ENCODE measurements at places on chromosomes 11 and 22.

DNA sequence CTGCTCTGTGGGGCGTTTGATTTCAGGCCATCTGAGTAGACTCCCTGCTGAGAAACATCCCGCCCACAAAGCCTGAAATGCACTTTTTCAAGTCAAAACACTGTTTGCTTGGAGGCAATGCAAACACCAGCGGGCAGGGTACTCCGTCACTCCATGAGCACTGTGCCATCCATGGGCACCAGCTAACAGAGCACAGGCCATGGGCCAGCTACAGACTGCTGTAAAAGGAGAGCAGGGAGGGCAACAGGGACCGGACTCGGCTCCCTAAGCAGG is 16.6 kb upstream of the EFCAB6 start:
- no peak for DNase-seq

GRCh38 chr11:70462818-70463477 is 64.6 kb downstream of the CTTN start:
- no peak for DNase-seq

DNA sequence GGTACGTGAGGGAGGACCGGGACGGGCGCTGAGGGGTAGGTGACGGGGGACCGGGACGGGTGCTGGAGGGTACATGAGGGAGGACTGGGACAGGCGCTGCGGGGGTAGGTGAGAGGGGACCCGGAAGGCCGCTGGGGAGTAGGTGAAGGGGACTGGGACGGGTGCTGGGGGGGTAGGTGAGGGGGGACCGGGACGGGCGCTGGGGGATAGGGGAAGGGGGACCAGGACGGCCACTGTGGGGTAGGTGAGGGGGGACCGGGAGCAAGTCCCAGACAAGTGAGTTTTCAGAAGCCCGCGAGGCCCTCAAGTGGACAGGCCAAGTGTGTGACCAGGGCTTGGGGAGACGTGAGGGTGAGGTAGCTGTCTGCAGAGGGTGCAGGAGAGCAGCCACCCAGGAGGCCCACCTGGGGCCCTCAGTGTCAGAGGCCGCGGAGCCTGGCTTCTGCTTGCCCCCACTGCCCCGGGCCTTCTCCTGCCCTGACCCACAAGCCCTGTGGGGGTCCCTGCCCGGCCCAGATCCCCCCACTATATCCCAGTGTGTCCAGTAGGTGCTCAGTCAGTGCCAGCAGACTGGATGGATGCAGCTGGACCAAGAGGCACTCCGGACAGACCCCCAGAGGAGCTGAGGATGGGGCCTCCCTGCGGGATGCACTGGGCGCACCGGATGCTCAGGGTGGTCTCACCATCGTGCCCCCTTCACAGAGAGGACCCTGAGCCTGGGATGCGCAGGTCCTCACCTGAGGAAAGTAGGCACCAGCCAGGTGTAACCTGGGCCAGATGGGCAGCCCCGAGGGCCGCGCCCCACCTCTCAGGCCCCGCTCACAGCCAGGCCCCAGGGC is 44.2 kb upstream of the TH start:
- DNase-seq = no peak

DNA sequence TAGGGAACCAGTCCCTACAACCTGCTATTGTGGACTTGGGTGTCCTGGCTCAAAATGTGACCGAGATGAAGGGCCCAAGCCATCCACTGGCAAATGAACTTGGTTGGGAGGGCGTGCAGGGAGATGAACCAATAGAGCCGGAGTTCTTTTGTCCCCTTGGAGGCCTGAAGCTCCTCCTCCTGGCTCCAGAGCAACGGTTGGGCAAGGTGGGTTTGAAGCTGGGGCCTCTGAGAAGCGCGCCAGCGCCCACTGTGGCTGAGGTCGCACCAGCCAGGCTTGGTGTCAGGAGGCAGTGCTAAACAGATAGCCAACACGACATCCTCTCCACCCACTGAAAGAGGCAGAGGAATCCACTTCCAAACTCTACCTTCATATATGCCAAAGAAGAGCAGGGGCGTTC is 36.0 kb upstream of the PACSIN2 start:
- DNase-seq = no peak

- DNase-seq = no peak
These were observed 52.2 kb downstream of the GAB2 start for GRCh38 chr11:78365381-78365792.

- no peak for DNase-seq
These were observed 27.4 kb upstream of the LINC01488 start for GRCh38 chr11:69454018-69454417.

- DNase-seq = peak; percentile 69
These were observed at the start of gene VWA5A for GRCh38 chr11:124114942-124115781. Gene VWA5A, plus strand, starts transcription at chr11:124115450. Its CDS starts 2,062 bp downstream, at chr11:124117512.

- no peak for DNase-seq
These were observed 1.3 kb downstream of the DDB1 start for GRCh38 chr11:61331651-61332050.

DNA sequence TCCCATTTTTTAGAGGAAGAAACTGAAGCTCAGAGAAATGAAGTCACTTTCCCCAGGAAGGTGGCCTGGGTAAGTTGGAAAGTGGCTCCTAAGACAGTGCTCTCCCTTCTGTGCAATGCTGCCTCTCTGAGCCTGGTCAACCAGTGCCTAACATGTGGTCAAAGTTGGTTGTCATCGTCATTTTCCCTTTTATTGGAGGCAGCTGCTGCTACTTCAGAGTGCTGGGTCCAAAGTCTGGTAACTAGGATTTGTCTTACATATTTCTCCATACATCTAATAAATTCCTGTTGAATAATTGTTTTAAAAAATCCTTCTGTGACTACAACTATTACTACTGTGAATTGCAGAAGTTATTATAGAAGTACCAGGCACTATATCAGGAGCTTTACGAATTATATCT is 48.1 kb downstream of the TECTA start:
- DNase-seq = no peak

DNA sequence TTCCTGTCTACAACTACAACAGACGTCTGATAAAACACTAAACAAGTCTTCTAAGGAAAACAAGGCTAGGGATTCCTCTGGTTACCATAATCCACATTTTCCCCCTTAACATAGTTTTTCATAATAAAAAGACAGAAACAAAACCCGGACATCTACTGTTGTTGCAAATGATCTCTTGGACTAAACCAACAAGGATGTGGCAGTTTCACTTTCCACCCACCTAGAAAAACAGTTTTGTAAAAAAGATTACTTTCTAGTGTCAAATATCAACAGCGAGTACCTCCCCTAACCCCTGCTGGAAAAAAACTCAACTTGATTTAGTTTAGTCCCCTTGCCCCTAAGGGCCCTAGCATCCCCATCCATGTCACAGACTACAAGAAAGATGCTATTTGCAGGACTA is 5.4 kb downstream of the GNG3 start:
- DNase-seq = no peak

DNA sequence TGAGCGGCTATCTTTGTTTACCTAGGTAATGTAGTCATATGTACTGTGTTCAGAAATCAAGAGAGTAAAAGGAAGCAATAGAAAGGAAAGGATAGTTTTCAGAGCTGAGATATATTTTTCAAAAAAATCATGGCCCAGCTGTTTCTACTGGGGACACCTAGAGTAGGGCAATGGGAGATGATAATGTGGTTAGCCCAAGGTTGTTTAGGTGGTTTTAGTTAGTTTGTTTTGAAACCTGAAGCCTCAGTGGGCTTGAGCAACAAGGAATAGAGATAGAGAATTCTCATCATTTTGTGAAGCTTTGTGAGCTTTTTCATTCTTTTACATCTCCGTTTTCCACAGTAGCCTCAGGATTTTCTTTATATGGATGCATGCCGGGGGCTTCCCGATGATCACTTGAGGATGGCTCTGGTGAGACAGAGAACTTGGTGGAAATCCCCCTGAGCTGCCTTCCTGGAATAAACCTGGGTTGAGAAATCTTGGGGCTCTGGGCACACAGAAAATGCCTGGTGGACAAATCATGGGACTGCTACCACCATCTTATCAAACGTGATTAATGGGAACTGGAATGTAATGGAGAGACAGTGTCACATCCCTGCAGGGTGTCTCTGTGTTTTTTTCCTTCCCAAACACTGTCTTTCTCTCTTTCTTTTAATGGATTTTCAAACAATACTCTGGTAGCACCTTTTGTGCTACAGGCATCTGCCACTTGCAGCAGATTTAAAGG is 49.0 kb downstream of the ARHGAP42 start:
- DNase-seq = no peak

DNA sequence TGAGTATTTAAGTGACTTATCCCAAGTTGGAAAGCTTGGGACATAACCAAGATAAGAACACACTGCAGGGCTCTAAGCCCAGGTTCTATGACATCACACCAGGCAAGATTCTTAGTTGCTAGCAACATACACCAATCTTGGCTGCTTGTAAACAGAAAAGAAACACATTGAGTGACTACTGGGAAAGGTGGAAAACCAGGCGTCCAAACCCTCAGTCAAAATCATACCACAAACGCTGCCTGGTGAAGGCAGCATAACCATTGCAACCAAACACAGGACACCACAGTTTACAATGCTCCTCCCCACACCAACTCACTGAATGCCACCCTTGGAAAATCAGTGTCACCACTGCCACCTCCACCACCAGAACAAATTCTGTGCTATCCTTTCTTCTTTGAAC is 379.9 kb downstream of the TTC28 start:
- DNase-seq = no peak

- no peak for DNase-seq
These were observed 10.4 kb upstream of the OR10V1 start for GRCh38 chr11:59724066-59724465.

DNA sequence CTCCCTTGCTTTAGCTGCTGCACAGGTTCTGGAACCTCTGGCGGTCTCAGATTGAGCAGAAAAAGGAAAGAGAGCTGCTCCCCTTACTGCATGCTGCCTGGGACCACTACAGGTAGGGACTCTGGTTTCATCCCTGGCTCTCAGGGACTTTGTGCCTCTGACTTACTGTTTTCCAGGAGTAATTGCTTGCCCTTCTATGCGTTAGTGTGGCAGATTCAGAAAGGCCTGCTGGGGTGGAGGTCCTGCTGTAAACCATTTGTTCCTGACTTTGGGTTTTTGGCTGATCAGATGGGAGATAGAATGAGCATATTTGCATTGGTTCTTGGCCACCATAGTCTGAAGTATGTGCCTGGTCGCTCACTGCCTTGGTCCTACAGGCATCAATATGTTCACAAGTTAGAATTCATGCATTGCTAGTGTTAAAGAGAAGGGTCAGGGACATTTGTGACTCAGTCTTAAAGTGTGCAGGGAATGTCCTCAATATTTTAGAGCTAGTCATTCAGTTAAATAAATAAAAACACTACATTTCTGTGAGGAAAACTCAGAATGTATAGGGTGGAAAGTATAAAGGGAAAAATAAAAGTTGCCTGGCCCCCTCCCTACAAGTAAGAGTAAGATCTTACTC is 78.0 kb downstream of the PISD start:
- no peak for DNase-seq

DNA sequence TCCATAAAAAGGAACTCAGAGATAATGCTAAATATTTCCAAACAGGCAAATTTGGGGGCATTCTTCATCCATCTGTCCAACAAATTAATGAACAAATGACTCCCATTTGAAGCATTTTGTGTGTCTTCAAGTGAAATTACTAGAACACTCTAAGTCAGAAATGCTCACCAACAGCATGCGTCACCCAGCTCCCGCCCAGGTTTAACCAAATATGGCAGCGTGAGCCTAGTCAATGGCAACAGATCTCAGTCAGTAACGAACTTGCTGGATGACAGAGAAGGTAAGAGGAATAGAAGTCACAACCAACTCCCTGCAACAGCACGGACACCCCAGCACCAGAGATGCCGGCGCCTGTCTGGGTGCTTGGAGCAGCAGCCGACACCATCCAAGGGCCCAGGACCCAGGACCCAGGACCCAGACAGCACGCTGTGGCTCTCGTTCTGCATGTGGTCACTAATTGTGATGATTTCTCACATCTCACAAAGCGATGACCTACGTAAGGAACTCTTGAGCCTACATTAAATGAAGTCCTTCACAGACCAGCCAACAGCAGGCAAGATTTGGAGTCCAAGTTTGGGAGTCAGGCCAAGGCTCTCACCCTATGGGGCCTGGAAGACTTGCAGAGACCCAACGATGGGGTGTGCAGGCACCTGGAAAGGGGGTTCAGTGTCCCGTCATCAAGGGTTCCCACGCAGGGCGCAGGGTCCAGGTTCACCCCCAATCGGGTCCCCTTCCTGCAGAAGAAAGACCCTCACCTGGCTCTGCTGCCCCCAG is 556.9 kb downstream of the BRD1 start:
- no peak for DNase-seq

- DNase-seq = no peak
These were observed 57.9 kb downstream of the CD82 start for GRCh38 chr11:44623341-44623730.

GRCh38 chr22:25996669-25997068 is 172.6 kb upstream of the SEZ6L start:
- no peak for DNase-seq

GRCh38 chr22:26615830-26616435 is 1.9 kb downstream of the CRYBB1 start:
- DNase-seq = no peak

GRCh38 chr11:101508370-101508769 is 75.4 kb downstream of the TRPC6 start:
- no peak for DNase-seq

- no peak for DNase-seq
These were observed 1217.9 kb downstream of the LRRC4C start for GRCh38 chr11:40241524-40242051.

DNA sequence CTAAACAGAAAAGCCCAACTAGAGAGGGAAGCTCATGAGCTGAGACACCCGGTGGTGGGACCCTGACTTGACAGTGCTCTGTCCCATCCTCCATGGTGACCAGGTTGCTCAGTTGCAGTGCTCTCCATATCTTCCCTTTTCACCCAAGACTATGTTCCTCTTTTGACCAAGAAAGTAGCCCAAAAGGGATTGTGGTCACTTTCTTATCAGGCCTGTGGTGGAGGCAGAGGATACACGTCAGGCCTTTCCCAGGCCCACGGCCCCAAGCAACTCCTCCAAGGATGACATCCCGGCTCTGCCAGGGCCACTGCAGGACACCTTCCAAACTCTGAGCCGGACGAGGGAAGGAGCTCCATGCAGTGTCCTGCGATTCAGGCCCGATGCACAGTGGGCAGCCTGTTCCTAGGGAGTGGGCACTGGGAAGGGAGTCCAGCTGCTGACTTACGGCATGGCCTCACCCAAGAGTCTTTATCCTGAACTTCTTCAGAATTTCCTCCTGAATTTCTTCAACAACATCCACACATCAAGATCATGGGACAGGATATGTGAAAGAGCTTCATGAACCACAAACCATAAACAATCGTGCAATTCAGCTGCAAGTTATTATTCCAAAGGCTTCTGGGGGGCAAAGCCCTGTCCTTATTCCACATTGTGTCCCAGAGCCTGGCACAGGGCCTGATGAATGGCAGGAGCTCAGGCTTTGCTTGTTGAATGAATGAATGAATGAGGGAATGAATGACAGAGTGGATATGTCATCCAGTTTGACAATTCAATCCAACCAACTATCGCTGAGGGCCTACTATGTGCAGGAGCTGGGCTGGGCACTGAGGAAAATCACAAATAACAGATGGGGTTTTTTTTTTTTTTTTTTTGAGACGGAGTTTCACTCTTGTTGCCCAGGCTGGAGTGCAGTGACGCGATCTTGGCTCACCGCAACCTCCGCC is 36.0 kb upstream of the MYH9 start:
- DNase-seq = no peak

- no peak for DNase-seq
These were observed 19.3 kb upstream of the ST3GAL4 start for GRCh38 chr11:126336138-126336541.

Data from stimulated activated CD4-positive, alpha-beta T cell treated with anti-CD3 and anti-CD28 coated beads, Interleukin-12 subunit alpha, Interleukin-12 subunit beta, amount 100 ng/mL, for 48 hours (primary cell).